ENCODE measurements at places on chromosomes 16 and 17. TPM values are rescaled to one million over a fixed set of nuclear protein-coding genes. Genes with fewer than 3 reads are reported as not detected.

GRCh38 chr17:32479074-32479617 lies 7.6 kb upstream of the CDK5R1 start:
- no peak for DNase-seq

DNA sequence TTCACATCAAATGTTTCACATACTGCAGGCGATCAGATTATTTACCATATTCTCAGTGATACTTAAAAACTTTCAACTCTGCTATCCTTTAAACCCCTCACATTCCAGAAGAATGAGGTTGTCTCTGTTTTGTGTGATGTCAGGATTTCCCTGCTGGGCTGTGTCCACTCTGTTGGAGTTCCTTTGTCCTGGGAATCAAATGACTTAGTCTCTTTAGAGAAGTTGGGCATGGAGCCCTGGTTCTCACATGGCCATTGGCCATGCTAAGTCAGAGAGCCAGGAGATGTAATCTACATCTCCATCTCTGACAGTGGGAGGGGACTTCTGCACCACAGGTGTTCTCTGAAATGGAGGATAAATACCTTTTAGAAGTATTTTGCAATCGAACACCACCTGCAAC lies 205.1 kb upstream of the MAF start:
- no peak for DNase-seq

DNA sequence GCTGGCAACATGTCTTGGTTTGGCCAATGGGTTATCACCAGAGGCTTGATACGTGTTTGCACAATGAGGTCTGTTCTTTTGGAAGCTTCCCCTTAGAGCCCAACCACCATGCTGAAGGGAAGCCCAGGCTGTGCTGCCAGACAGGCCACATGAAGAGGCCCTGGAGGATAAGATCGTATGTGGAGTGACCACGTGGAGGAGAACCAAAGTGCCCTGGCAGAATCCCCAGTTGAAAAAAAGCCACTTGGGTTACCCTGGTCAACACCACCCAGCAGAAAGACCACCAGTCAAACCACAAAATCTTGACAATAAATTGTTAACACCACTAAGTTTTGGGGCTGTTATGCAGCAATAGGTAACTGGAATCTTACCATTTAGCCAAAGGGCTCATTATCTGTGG lies 7.0 kb upstream of the ADAT1 start:
- no peak for DNase-seq

GRCh38 chr16:86965840-86966550 lies 351.2 kb downstream of the C16orf95 start:
- DNase-seq = no peak

- DNase-seq = no peak
Observed at GRCh38 chr17:37103231-37103630, 154.5 kb downstream of the AATF start.

GRCh38 chr17:47696717-47697642 lies 3.0 kb downstream of the TBKBP1 start:
- DNase-seq = no peak

- DNase-seq = no peak
Observed at GRCh38 chr17:30000755-30001257, 59.4 kb downstream of the EFCAB5 start.

DNA sequence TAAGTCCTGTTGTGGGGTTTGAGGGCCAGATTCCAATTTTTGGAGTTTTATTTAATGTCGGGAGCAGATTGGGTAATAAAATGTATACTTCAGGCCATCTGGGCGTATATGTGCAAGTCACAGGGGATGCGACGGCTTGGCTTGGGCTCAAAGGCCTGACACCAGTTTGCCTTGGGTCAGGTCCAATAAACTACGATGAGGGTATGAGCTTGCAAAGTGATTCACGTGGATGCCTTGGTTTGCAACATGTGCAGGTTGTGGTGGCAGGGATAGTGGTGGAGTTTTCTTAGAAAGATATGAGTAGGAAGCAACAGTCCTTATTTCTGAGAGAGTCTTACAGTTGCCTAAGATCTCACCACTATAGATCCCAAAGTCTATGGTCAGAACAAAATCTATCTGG lies 157.0 kb upstream of the CDH11 start:
- no peak for DNase-seq

DNA sequence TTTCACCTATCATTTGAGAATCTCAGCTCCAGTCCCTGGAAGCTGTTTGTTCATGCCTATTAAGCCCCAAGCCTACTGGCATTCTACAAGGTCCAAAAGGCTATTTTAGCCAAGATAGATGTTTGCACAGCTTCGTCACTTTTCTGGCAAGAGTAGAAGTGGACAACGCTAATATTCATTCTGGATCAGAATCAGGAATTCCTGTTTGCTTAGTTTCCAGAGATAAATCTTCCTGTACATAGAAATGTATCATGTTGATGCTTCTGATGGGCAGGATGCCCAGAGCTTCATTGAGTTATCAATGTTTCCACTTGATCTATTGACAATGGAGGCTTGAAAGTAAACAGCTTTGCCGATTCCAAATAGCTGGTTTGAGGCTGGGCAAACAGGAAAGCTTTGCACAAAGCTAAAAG lies 260.7 kb upstream of the CA10 start:
- DNase-seq = no peak

Gene PALB2
- polyA plus RNA-seq = 9.7 TPM

Gene RAMP2
- 69.2 TPM for polyA plus RNA-seq

Gene SLFN13
- polyA plus RNA-seq = 6.9 TPM

Gene P2RX5
- 31.8 TPM for polyA plus RNA-seq

All from hindlimb muscle (tissue), 1 donor.